ENCODE measurements at places on chromosomes 7 and 10.

DNA sequence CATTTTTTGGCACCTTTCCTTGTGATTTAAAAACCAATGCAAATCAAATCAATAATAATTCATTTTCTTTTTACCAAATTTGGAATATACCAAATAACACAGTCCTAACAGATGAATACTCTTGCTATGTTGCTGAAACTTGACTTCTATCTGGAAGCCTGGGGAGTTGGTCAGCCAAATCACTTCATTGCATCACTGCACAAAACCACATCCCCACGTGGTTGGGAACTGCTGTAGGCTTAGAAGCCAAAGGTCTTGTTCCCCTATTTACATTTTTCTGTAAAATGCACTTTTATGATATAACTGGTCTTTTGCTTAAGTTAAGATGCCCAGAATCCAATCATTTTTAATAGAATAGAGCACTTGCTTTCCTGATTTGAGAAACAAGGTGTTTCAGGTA is 15.2 kb downstream of the GPR85 start:
- no peak for DNase-seq

DNA sequence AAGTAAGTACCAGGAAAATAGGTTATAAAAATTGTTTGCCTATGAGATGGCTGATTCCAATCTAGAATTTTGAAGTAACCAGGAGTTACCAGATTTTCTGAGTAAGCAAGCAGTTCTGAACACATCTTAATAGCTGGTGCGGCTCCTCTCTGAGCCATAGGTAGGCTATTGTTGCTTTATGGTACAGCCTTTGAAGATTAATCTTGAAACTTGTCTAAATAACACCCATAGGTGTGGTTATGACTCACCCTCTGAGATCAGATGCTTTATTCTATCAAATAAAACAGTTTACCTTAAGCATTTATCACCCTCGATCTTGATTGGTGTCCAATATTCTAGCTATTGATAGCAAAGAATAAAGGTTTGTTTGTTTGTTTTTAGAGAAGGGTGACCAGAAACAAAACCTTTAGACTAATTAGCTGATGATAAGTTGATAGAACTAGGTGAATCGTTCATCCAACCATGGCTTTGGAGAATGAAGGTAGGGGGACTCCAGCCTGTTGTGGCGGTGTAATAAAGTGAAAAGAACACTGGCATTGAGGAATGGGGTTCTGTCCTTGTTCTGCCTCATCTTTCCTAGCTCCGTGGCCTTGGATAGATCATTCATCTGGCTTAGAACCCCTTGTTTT is 72.2 kb downstream of the VTI1A start:
- DNase-seq = no peak

GRCh38 chr10:96044736-96045135 is 1.4 kb downstream of the CCNJ start:
- DNase-seq = no peak

GRCh38 chr10:128316925-128317324 is 190.7 kb upstream of the MKI67 start:
- no peak for DNase-seq

DNA sequence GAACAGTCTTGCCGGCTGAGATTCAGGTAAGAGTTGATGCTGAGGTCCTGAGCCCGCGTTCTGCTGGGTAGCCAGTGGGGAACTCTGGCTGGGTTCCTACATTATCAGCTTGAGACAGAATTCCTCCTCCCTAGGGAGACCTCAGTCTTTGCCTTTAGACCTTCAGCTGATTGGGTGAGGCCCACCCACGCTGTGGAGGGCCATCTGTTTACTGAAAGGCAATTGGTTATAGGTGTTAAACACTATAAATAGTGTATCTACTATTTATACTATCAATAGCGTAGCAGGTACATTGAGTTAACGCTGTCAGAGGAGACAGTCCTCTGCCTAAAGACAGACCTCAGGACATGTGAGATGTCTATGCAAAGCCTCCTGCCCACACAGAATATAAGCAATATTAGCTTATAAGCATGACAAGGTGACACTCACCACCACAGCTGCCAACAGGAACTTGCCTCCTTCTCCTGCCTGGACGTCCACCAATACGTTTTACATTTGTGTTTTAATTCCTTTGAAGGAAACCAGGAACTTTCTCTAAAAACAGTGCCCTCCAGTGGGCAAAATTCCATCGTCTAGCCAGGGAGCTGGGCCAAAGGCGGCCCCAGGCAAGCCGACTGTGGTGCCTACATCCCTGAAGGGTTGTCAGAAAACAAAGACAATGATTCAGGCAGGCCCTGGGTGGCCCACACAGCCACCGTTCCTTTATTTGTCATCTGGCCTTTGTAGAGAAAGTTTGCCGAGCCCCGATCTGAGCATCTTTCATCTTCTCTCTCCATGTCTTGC is 58.8 kb downstream of the INSIG1 start:
- peak; percentile 60 for DNase-seq

DNA sequence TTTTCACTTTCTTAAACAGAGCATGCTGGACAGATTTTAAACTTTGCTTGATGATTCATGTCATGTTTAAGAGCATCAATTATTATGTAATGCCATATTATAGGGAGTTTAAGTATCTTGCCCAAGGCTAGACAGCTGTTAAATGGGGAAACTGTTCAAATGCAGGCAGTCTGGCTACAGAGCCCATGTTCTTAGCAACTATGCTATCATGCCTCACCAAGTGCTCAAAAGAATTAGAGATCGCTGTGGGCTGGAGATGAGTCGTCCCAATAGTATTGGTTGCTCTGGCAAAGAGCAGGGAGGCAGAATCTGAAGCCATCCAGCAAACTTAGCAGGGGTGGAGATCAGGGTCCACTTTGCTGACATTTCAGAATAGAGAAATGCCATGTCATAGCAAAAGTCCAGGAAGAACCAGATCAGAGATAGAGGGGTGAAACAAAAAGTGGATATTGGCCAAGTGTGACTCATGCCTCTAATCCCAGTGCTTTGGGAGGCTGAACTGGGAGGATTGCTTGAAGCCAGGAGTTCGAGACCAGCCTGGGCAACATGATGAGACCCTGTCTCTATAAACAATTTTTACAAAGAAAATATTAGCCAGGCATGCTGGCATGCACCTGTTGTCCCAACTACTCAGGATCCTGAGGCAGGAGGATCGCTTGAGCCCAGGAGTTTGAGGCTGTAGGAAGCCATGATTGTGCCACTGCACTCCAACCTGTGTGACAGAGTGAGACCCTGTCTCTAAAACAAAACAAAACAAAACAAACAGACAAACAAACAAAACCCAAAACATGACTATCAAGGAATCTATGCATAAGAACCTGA is 57.8 kb downstream of the BAMBI start:
- DNase-seq = no peak

- DNase-seq = no peak
Measured at GRCh38 chr10:97964748-97965147, 65.7 kb downstream of the CRTAC1 start.

- no peak for DNase-seq
Measured at GRCh38 chr10:63145782-63146181, 12.7 kb downstream of the NRBF2 start.

DNA sequence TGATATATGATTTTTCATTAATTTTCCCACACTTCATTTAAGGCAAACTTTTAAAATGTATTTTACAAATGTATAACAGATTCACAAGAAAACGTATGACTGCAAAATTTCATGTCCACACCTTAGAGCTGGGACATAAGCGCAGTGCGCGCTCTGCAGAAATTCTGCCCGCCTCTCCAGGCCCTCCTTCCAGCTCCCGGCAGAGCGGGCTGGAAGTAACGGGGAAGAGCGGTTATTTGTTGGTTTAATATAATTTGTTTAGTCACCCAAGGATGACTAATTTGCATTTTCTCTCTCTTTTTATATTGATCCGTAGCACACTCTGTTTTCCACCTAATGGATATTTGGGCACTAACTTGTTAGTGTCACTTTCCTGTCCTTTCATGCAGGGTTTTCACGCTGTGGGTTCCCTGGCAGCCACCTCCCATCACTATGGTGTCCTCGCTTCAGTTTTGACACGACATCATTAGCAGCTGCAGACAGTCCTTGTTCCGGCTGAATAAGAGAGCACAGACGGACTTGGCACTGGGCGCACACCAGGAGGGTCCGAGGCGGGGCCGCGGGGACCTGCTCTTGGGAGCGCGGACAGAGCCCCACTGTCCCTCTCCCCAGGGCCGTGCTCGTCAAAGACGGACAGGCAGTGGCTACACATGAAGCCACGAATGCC is 129.2 kb upstream of the SEC61G start:
- DNase-seq = peak; percentile 92

DNA sequence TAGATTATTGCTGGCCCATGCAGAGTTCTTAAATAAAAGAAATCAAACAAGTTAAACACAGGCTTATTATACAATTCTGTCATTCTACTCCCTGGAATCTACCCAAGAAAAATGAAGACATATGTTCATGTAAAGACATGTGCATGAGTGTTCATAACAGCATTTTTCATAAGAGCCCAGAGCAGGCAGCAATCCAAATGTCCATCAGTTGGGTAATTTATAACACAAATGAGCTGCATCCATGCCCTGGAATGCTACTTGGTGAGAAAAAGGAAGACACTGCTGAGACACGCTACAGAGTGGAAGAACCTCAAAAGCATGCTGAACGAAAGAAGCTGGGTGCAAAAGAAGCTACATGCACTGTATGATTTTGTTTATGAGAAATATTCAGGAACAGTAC is 342.6 kb downstream of the TCERG1L start:
- peak; percentile 48 for DNase-seq

DNA sequence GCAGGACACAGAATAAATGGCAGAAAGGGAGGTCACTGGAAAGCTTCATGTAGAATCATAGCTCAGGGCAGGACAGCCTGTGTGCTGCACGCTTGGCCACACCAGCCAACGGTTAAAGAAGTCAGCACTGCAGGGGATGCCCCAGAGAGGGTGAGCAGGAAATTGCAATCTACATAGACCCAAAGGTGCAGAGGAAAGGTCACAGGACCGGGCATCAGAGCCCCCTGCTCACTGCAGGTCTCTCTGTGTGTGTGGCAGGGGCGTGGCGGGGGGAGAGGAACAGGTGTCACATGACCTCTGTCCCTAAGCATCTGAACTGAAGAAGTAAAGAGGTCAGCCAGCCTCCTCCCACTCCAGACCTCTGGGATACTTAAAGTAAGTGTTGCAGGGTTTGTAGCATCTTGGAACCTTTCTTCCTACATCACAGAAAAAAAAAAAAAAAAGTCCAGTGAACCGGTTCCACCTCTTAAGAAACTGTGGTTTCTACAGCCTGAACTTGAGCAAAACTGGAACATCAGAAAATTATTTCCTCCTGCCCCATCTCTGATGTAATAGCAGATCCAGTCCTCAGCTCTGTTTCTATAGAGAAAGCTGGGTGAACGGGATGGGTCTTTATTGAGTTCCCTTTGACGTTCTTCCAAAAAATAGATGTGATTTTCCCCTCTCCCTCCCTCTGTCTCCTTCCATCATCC is 64.3 kb downstream of the RGS10 start:
- DNase-seq = no peak

- DNase-seq = peak; percentile 92
Measured at GRCh38 chr10:59176241-59177030, at the start of gene PHYHIPL. Gene PHYHIPL (plus strand): TSS chr10:59176643. CDS start chr10:59176854, 211 bp downstream.
